ENCODE measurements at places on chromosomes 7 and 10. TPM values are rescaled to one million over a fixed set of nuclear protein-coding genes. Genes with fewer than 3 reads are reported as not detected.

The NODAL gene
- total RNA-seq: not detected

The TRIM4 gene
- total RNA-seq: 6.4 TPM

The GIMAP4 gene
- total RNA-seq: 11.9 TPM

The HPSE2 gene
- not detected for total RNA-seq

DNA sequence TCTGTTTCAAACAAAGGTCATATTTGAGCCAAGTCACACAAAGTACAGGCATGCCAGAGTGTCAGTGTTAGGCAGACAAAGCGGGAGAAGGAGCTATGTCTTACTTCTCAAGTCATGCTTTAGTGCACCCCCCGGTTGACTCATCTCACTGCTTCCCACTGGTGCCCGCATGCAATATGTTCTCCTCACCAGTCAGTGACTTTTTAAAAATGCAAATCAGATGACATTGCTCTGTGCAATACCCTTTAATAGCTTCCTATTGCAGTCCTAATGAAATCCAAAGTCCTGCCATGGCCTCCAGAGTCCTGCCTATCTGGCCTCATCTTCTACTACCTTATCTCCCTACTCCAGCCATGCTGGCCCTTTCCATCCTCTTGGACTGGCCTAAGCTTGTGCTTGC is 429.1 kb downstream of the ACTR3B start:
- H3K4me1 ChIP-seq: no peaks in the 10 kb centered on the region
- no peak overlapping the region for H3K27ac ChIP-seq
- DNase-seq: no peak
- H3K36me3 ChIP-seq: no peaks in the 10 kb centered on the region
- H3K4me3 ChIP-seq: no peak overlapping the region

DNA sequence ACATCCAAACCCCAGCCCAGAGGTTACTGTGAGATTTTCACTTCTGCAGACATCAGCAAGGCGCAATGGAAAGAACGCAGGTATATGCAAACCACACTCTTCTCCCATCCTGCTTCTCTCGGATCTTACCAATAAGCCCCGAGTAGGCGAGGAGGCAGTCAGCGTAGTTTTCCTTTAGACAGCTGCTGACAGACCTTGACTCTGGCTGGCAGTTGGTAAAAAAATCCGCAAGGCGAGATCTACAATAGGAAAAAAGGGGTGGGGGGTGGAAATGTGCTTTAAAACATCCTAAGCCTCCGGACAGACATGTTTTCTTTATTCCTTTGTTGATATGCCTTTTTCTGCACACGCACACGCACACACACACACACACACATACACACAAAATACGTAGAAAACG is 176.5 kb downstream of the GFRA1 start:
- no peaks in the 10 kb centered on the region for H3K27me3 ChIP-seq
- no peak for DNase-seq
- H3K36me3 ChIP-seq: no peaks in the 10 kb centered on the region
- no peak overlapping the region for H3K27ac ChIP-seq
- H3K4me3 ChIP-seq: no peak overlapping the region

GRCh38 chr7:34734771-34735170 is 76.8 kb downstream of the NPSR1 start:
- no peaks in the 10 kb centered on the region for H3K27me3 ChIP-seq
- no peaks in the 10 kb centered on the region for H3K4me1 ChIP-seq
- no peak overlapping the region for H3K27ac ChIP-seq
- no peaks in the 10 kb centered on the region for H3K36me3 ChIP-seq

DNA sequence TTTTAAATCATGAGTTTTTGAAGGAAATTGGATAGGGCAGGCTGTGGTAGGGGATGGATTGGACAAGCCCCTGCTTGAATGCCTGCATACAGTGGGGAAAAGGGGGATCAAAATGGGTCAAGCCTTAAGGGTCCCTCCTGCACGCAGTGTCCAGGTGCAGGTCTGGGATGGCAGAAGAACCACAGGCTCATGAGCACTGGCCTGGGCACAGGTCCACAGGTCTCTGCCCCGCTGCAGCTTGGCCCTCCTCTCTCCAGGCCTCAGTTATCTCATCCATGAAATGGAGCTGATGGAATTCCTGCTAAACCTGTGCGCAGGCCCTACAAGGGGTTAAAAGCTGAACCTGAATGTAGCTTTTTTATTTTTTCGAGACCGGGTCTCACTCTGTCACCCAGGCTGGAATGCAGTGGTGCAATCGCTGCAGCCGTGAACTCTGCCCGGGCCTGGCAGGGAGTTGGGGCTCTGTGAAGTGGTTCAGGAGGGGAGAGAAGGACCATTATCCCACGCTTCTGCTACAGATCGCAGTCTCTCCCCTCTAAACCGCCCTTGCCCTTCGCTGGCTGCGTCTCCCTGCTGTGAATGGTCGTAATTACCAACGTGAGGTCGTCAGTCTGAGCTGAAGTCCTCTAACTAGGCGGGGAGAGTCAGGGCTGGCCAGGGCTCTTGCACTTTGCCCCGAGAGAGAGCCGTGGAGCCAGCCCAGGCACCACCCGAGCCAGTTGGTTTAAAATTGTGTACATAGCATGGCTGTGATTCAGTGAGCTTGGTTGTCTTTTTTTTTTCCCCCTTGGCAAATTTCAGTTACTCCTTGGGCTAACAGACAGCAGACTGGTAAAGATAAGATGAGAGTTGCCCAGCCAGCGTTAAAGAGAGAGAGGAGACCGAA is 77.5 kb upstream of the GTF2I start:
- no peaks in the 10 kb centered on the region for H3K36me3 ChIP-seq
- DNase-seq: no peak
- H3K4me1 ChIP-seq: no peaks in the 10 kb centered on the region
- peak overlapping the region; percentile 14 for H3K27ac ChIP-seq
- H3K27me3 ChIP-seq: no peaks in the 10 kb centered on the region

DNA sequence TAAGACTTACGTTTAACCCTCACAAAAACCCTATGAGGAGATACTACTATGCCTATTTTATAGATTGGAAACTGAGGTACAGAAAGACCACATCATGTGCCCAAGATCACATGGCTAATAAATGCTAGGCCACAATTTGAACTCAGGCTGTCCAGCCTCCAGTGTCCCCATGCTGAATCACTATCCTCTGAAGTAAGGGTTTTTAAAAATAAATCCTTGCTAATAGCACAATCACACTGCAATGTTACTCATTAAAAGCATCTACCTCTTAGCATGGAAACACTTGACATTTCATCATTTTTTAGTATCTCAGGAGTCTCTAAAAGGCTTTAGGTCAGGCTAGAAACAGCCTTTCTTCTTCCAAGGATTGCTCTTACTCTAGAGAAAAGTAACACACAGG is 50.0 kb upstream of the PPP1R3C start:
- no peak overlapping the region for H3K4me3 ChIP-seq
- no peak overlapping the region for H3K27ac ChIP-seq
- no peaks in the 10 kb centered on the region for H3K4me1 ChIP-seq
- H3K27me3 ChIP-seq: no peaks in the 10 kb centered on the region
- no peak for DNase-seq

- H3K4me1 ChIP-seq: peaks cover 5% of the 10 kb centered on the region
- no peak overlapping the region for H3K27ac ChIP-seq
- H3K36me3 ChIP-seq: no peaks in the 10 kb centered on the region
- no peaks in the 10 kb centered on the region for H3K27me3 ChIP-seq
Measured at GRCh38 chr10:91879515-91880170, 29.6 kb downstream of the FGFBP3 start.

DNA sequence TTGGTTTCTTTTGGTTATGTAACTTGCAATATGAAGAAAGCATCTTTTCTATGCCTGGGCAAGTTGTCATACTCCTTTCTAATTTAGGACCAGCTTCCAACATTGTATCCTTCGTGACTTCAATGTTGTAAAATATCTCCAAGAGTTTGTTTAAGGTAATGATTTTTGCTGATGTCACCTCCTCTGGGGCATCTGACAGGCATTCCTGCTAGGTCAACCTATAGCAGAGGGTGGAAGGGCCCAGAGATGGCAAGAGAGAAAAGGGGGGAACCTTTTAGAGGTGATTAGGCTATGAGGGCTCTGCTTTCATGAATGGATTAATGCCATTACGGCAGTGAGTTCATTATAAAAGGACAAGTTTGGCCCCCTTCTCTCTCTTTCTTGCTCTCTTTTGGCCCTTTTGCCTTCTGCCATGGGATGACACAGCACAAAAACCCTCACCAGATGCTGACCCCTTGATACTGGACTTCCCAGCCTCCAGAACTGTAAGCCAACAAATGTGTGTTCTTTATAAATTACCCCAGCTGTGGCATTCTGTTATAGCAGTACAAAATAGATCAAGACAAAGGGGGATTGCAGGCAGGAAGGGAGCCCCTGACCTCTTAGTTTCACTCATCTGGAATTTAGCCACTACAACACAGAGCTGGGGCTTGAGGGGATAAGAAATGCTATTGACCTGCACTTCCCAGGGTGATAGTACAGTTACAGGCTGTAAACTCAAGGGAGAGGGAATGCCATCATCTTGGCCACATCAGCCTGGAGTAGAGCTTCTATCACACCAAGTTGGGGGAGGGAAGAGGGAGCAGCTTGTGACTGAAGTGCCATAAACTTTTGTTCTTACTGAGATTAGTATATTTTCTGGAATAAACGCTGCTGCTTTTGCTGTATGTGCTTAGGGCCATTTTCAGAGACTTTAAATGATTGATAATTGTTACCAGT is 195.9 kb downstream of the CFTR start:
- no peak overlapping the region for H3K4me3 ChIP-seq
- no peaks in the 10 kb centered on the region for H3K4me1 ChIP-seq
- H3K27me3 ChIP-seq: no peaks in the 10 kb centered on the region
- no peaks in the 10 kb centered on the region for H3K36me3 ChIP-seq
- H3K27ac ChIP-seq: no peak overlapping the region

DNA sequence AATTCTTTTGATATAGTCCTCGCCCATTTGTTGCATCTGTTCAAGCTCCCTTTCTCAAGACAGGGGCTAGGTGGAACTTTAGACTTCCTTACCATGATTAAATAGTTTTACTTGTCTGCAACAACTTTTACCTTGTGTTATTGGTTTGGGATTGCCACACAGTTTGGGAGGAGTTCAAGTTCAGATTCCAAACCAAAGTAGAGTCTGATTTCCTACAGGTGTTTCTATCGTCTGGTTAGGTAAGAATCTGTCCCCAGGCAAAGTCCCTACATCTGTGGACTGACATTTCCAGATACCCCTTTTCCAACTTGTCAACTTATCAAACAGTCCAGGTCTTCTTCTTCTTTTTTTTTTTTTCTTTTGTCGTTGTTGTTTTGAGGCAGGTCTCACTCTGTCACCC is 93.1 kb downstream of the LRGUK start:
- no peaks in the 10 kb centered on the region for H3K27me3 ChIP-seq
- no peaks in the 10 kb centered on the region for H3K4me1 ChIP-seq
- no peak for DNase-seq
- H3K36me3 ChIP-seq: no peaks in the 10 kb centered on the region
- no peak overlapping the region for H3K4me3 ChIP-seq

Data from gastrocnemius medialis (tissue), 4 donors.